ENCODE measurements at places on chromosomes 2 and 18.

DNA sequence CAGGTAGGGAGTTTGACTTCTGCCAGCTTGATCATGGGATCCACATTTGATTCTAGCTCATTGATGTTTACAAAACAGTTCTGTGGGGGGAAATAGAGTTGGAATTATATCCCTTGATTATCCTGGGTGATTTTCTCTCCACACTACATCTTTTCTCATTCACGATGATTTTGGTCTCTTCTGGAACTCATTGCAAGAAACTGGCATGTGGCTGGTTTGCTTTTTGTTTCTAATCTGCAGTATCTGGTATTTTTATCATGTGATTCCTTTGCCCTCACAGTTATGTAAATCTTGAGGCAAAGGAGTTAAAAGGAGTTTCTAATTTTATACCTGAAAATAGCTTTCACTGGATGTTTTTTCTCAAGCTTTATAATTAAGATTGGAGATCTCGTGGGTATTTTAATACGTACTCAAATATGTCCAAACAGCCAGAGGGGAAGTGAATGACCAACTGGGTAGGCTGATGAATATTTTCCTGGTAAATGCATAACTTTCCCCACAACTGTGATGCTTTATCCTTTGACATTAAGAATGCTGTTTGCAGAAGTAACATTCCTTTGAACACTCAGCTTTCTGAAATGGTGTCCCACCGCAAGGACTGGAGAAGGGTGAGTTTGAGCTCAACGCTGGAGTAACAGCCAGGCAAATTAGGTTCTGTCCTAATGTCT is 502.9 kb upstream of the ZEB2 start:
- DNase-seq = peak; percentile 59

- no peak for DNase-seq
These were observed 19.5 kb upstream of the PAX8 start for GRCh38 chr2:113298176-113298575.

GRCh38 chr18:73563901-73564472 is 583.6 kb downstream of the FBXO15 start:
- no peak for DNase-seq

GRCh38 chr2:199024224-199024623 is 433.5 kb downstream of the SATB2 start:
- DNase-seq = no peak

DNA sequence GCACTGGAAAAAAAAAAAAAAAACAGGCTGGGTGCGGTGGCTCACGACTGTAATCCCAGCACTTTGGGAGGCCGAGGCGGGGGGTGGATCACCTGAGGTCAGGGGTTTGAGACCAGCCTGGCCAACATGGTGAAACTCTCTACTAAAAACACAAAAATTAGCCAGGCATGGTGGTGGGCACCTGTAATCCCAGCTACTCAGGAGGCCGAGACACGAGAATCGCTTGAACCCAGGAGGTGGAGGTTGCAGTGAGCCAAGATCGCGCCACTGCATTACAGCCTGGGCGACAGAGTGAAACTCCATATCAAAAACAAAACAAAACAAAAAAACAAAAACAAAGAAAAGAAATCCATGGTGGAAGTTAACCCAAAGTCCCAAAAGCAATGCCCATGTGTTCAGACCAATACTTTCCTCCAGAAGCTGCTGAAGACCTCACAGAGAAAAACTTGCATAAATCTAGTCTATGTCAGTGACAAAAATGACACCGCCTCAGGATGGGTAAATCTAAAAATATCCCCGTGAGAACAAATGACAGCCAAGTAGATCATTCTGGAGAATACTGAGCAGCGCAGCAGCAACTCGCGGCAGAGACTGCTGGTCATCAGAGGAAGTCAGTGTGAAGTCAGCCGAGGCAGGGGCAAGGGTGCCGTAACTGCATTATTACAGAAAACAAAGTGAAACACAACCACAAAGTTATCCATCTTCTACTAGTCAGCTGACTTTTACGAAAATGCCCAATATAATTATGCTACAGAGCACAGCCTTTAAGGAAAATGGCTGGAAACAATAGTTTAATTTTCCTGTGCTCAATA is 41.0 kb downstream of the LPIN2 start:
- DNase-seq = no peak

GRCh38 chr18:14978962-14979535 is 231.1 kb downstream of the ANKRD30B start:
- DNase-seq = peak; percentile 77

- DNase-seq = no peak
These were observed 534.5 kb downstream of the TDRD15 start for GRCh38 chr2:21658269-21658668.

GRCh38 chr2:206368933-206369569 is 74.3 kb upstream of the ADAM23 start:
- DNase-seq = no peak

DNA sequence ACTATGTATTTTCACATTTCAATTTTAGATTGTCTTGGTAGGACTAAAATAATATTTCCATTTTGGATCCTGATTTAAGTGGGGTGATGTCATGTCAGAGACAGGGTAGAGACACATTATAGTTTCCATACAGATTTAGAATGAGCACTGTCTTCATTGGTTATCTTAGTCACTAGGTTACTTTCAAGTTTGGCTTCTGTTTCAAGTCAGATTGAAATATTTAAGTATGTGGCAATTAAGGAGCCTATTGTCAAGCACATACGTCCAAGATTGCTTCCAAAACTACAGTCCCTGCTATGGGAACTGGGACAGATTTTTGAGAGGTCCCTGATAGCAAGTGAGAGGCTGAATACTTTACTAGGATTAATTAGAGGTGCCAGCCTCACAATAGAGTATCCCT is 89.2 kb upstream of the FAM117B start:
- no peak for DNase-seq

DNA sequence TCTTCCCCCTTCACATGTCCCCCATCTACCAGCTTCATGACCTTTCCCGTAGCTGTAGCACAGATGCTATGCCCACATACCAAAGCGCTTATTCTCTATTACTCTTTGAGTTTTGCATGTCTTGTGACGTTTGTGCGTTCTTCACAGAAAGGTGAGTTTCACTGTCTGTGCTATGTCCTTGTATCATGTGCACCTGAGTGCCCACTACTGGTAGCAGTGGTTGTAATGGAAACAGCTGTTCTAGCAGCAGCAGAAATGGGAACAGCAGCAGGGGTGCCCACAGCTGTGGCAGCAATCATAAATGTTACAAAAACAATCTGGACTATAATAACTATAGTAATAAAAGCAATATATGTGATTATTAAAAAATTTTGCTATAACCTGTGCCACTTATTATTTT is 127.1 kb downstream of the STK39 start:
- no peak for DNase-seq

GRCh38 chr2:159126432-159127022 is 158.1 kb downstream of the TANC1 start:
- peak; percentile 46 for DNase-seq

- DNase-seq = peak; percentile 97
These were observed 7.7 kb upstream of the YWHAQ start for GRCh38 chr2:9638532-9638931.

- DNase-seq = no peak
These were observed 807.2 kb downstream of the LRP1B start for GRCh38 chr2:141323571-141323970.

- DNase-seq = no peak
These were observed 310.3 kb downstream of the XIRP2 start for GRCh38 chr2:167198576-167198975.

GRCh38 chr2:202932425-202933138 is 20.5 kb downstream of the CARF start:
- peak; percentile 56 for DNase-seq

DNA sequence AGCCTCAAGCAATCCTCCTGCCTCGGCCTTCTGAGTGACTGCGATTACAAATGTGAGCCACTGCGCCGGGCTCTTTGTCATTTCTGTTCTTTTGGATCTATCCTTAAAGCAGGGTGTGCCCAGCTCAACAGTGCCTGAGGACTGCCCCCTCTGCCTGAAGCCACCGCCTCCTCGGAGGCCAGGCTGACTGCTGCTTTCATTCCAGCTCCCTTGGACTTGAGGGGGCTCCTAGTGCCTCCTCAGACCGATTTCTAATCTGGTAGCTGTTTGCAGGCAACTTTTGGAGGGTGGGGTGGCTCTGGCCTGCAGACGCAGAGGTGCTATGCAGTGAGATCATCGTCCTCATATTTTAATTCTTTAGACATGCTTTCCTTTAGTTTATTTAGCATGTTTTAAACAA is 35.9 kb upstream of the KLF11 start:
- peak; percentile 77 for DNase-seq

GRCh38 chr2:205474741-205475415 is 207.4 kb upstream of the NRP2 start:
- peak; percentile 68 for DNase-seq

GRCh38 chr2:173750353-173750801 is 214.8 kb downstream of the SP3 start:
- DNase-seq = peak; percentile 28

DNA sequence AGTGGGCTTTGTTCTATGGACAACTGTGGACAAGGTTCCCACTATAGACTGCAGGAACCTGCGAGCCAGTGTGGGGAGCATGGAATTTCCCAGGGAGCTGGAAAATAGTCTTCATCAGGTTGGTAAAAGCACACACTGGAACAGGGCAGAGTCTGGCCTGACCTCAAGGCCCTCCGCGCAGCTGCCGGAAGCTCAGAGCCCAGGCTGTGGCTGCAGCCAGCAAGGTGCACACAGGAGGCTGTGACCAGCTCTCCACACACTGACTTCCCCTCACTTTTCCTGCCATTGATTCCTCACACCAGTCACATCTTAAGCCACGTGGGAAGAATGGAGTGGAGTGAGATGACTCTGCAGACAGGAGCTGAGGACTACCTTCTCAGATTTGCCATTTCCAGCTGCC is 19.1 kb downstream of the MAL start:
- no peak for DNase-seq

- DNase-seq = no peak
These were observed 79.3 kb upstream of the ARL5A start for GRCh38 chr2:151907286-151908203.

DNA sequence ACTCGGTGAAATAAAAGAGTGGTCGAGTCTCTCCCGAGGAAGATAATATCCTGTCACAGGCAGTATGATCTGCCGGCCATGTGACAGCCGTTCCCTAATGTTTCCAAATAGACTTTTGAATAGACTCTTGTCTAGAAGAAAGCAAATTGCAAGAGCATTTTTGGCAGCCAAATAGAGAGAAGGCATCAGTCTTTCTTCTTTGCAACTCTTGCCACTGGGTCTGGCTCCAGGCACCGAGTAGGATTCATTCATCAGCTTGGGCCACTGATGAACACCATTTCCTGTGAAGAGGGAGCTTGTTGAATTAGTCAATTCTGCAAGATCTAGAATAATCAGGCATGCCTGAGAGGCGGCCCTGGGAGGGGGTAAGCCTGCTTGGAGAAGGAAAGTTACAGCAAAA is 165.6 kb downstream of the KLHL29 start:
- no peak for DNase-seq

DNA sequence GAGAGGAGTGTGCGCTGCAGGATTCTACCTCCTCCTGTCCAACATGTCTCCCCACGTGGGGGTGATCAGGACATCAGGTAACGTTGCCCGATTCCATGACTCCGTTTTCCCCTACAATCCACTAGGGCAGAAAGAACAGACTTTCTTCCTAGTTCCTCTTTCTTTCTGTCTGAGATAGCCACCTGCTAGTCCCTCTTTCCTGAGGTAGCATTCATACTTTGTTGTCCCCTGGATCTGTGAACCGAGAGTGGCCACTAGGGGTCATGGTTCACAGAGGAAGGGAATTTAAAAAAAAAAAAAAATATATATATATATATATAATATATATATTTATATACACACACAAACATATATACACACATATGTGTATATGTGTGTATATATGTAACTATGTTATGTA is 210.0 kb upstream of the ZNF521 start:
- DNase-seq = peak; percentile 34

DNA sequence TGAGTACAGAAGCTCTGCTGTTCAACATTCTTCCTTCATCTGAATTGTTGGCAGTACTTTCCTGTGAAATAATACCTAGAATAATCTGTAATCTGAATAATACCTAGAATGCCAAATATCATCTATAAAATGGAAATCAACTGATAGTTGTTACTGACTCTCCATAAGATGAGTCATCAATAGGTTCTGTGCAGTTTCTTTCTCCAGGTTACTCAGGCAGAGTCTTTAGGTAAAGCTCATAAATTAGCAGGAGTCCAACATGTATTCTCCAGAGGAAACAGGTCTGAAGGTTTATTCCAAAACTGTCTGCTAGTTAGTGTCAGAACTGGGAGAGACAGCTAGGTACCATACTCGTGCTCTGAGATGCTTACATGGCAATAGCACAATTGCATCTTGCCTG is 282.0 kb upstream of the MAP2 start:
- DNase-seq = no peak

- no peak for DNase-seq
These were observed 7.5 kb downstream of the SLC11A1 start for GRCh38 chr2:218389333-218390150.

DNA sequence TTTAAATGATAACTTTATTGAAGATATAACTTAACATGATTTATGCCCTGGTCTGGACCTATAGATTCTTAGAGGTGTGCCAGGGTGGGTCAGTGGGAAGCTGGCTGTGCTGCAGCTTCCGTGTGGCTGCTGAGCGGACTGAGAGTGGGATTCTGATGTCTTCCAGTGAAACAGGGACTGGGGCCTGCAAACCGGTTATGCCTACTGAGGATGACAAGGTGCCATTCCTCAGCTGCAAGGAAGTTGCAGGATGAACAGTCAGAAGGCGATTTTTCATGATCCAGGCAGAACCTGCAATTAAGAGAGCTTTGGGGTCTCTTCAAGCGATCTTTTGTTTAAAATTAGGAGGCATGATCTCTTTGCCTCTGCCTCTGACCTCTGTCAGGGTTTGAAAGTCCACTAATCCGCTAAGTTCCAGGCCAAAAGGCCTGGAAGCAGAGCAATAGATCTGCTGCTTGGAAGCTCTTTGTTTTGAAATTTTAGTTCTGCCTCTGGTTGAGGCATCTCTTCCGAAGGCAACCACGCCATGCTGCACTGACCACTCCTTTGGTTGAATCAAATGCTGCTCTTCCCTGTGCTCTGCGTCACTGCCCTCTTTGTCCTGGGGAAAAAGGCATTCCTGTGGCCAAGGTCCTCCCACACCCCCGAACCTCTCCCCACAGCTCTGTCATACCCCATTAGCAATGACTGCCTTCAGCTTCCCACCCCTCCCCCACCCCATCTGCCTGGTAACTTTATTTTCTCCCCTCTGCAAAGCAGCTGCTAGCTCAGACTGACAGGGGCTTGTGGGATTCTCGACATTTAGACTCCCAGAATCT is 2.0 kb downstream of the TMEM169 start:
- DNase-seq = peak; percentile 69

DNA sequence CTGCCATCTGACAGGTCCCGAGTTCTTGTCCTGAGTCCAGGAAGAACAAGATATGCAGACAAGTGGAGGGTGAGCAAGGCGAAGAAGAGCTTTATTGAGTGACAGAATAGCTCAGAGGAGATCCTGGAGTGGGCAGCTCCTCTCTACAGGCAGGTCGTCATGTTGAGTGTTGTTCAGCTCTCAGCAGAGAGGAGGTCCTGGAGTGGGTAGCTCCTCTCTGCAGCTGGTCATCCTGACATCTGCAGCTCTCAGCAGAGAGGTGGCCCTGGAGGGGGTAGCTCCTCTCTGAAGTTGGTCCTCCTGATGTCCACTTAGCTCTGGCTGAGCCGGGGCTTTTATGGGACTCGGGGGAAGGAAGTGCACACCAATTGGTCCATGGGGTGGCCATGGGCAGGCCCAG is 90.4 kb downstream of the ATAD2B start:
- no peak for DNase-seq

- no peak for DNase-seq
These were observed 85.2 kb upstream of the SPATS2L start for GRCh38 chr2:200221055-200221955.

GRCh38 chr18:5879479-5879882 is 15.8 kb downstream of the TMEM200C start:
- peak; percentile 46 for DNase-seq

GRCh38 chr2:11279398-11279797 is 65.0 kb downstream of the ROCK2 start:
- DNase-seq = no peak

Data from AG20443 (cell line).